ENCODE measurements at places on chromosomes 4 and X.

DNA sequence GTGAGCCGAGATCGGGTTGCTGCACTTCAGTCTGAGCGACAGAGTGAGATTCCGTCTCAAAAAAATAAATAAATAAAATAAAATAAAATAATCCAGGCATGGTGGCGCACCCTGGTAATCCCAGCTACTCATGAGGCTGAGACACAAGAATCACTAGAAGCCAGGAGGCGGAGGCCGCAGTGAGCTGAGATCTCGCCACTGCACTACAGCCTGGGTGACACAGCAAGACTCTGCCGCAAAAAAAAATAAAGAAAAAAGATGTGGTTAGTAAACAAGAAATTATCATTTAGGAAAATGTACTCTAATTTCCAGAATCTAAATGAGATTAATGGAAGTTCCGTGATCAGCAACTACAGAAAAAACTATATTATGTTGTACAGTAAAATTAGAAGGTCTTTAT is 14.5 kb upstream of the LRBA start:
- DNase-seq = no peak

DNA sequence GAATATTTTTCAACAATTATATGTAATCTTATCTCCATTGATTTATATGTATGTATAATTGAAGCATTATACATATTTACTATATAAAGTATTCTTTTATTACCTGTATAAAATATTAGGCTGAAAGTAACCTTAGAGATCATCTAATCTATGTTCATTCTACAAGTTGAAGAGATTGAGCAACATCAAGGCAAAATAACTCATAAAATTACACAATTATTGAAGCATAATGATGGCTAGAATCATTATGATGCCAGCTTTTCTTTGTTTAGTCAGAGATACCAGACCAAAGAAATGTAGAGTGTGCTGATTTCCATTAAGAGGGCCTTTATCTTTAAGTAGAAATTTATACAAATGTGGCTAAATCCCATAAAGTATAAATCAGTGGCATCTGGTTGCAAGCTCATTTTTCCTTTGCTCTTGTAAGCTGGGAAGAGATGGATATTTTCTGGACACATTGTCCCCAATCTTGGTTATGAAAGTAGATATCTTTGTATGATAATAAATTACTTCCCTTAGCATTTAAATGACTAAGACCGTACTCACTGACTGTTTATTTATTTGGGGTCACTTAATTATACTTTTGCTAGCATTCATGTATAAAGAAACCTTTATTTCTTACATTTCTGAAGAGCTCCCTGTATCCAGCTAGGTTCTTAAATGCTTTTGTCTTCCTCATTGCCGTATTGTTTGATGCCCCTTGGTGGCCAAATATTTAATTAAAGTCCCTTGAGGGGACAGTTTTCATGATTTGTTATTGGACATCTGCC is 339.8 kb downstream of the PCDH7 start:
- DNase-seq = no peak

DNA sequence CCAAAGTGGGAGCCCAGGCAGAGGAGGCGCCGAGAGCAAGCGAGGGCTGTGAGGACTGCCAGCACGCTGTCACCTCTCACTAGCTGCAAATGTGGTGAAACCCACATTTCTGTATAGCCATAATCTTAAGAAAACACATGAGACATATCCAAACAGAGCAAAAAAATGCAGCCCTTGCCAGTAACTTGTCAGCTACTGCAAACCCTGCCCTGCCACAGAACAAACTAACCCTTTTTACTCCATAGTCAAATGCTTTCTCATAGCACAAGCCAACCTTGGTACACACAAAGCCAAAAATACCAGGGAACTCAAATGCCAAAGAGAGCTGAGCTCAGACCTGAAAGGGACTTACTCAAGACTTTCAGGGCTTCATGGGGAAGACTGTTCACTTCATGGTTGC is 14.9 kb upstream of the NXF3 start:
- no peak for DNase-seq

DNA sequence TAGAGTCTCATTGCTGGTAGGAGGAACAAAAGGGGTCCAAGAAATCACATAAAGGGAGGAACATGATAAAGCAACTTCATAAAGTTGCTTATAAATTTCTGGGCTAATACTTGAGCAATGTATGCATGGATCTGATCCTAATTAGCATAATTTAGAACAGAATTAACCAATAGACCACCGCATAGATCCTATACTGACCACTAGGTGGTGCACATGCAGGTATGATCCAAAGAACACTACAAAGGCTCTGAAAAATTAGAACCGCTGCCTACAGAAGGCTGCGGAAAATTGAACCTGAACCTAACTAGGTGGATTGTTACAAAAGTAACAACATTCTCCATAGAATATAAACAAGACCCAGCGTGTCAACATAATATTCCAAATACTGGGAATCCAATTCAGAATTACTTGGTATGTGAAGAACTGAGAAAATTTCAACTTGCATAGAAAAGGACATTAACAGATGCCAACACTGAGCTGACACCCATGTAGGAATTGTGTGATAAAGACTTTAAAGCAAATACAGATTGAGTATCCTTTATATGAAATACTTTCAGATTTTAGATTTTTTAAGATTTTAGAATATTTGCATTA is 23.3 kb downstream of the BRCC3 start:
- DNase-seq = no peak

DNA sequence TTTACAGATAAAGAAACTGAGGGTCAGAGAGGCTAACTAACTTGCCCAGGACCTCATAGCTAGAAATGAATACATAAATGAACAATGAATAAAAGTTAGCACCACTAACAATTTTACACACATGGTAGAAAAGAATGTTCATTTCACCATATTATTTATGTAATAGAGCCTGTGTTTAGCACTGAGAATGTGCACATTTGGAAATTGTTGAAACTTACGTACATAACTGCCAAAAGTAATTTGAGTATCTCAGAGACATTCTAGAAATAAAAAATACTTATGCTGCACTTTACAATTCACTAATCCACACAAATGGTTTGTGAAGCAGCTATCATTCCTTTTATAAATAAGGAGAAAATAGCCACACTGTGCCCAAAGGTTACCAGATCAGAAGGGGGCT is 9.9 kb downstream of the CASK start:
- no peak for DNase-seq

GRCh38 chrX:85897362-85898126 is 149.8 kb downstream of the CHM start:
- no peak for DNase-seq

GRCh38 chr4:5572114-5572513 is 136.2 kb downstream of the EVC2 start:
- DNase-seq = no peak

DNA sequence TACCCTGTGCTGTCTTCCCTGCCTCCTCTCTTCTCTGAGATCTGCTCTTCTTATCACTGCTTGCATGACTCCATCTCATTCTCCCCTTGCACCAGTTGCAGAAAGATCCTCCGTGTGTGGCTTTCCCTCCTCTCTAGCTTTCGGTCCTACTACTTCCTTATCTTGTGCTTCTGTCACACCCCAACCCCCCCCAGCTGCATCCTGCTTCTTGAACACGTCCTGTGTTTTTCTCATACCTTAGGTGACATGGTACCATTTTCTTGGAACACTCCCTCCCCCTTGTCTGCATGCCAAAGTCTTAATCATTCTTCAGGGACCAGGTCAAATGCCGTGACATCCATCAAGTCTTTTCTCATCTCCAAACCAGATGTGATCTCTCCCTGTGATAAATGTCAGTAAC is 46.4 kb downstream of the FHL1 start:
- peak; percentile 57 for DNase-seq

- DNase-seq = no peak
Observed at GRCh38 chr4:85815796-85816459, 341.0 kb downstream of the ARHGAP24 start.

GRCh38 chr4:76144546-76144945 is 3.7 kb downstream of the NUP54 start:
- no peak for DNase-seq

DNA sequence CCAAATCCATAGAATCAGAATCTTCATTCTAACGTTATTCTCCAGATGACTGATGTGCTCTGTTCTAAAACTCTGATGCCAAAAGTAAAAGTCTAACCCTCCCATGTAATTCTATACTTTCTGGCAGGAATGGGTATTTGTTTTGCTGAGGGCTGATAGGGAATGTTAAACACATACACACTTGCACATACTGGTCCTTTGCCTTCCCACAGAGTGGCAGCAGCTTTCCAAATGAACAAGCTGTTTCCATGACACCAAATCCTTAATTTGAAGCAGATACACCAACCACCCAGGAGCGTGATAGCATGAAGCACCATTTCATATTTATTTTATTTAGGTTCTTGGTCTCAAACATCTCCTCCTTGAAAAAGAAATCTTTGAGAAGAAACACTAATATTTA is 155.5 kb upstream of the PRDX4 start:
- no peak for DNase-seq

GRCh38 chr4:148447681-148448080 is 5.5 kb upstream of the NR3C2 start:
- no peak for DNase-seq

DNA sequence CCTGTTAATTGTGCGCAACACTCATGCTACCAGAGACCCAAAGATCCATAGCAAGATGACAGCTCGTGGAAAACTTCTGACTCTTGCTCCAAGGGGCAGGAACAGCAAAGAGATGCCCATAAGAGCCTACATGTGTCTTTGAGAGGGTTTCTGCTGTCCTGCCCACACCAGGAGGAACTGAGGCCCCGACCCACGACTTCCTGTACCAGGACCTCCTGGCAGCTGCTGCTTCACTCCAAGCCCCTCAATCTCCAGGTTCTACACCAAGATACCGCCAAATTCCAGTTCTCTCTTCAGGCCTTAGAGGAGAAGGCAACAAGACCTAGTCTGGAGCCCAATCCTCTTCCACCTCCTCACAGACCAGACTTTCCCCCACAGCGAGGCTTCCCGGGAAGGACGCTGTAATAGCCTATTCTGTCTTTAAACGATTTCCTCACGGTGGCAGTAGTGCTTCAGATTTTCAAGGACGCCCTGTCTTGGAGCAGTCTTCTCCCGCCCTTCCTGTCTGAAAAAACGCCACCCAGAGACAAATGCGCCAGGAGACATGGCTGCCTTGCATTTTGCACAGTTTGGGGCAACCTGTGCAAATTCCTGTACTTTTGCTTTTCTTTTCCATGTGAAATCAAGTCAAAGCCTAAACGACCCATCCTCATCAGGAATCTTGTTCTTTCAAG is 230.2 kb upstream of the STK26 start:
- no peak for DNase-seq

GRCh38 chrX:7052541-7052940 is 95.0 kb upstream of the STS start:
- DNase-seq = no peak

DNA sequence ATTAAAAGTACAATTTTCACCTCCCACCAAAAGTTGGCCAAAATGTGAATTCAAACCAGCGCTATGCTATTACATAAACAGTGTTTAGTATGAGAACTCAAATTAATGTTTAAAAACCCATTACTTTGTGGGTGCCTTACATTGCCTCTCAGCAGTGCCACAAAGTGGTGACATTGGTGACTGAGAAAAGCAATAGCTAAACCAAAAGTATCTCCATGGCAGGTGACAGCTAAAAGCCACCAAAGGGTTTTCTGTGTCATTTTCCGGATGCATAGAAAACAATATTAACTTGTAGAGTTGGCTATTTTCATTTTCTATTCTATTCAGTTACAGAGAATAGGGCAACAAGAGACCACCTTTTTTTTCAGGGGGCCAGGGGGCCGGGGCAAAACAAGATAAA is 261.2 kb downstream of the MAPK10 start:
- DNase-seq = no peak

DNA sequence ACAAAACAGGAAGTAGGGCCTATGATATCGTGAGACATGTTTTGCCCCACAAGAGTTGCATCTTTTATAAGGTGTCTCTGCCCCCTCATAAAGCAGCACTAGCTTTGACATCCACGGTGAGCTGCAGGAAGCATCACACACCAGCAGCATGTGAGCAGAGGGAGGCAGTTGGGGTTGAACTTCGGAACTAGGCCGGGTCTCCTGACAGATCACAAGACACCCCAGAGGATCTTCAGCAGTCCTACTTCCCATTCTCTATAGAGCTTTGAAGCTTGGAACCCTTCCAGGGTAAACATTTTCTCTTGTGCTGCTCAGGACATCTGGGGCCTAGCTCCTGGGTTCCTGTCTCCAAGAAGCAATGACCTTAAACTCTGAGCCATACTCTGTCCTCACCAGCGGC is 27.5 kb downstream of the YY2 start:
- no peak for DNase-seq

- DNase-seq = no peak
Observed at GRCh38 chr4:140466146-140466545, 31.9 kb downstream of the MGAT4D start.

- DNase-seq = no peak
Observed at GRCh38 chr4:82508806-82509428, 52.9 kb downstream of the TMEM150C start.

DNA sequence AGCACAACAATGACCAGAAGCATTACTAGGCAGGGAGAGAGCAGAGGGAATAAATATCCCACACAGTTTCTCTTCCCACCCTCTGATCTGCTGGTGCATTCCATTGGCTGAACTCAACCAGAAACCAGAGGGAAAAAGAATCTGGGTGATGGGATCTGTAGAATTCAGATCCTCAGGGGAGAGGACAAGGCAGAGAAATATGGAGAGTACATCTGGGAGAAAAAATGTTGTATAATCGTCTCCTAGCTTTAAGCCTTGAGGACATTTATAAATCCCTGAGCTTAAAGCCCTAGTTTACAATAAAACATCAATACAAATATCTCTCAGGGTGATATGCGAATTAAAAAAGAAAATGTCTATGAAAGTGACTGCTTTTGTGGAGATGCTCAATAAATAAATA is 368.1 kb upstream of the MAD2L1 start:
- no peak for DNase-seq

DNA sequence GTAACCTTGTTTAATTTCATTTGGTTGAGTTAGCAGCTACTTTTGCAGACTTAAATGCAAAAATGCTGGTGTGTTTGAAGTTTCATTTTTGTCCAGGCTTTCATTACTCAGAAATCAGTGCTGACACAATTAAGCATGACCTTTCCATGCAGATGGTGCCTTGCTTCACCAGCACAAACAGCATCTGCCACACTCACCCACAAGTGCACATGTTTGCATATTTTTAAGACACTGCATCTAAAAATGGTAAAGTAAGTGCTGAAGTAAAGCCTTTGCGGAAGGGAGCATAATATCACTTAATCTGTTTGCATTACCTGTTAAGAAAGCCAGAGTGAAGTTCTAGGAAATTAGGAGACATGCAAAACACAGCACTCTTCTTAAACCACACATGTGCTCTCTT is 7.3 kb upstream of the DAPP1 start:
- no peak for DNase-seq

- DNase-seq = no peak
Observed at GRCh38 chrX:41029332-41029731, 55.9 kb upstream of the USP9X start.

DNA sequence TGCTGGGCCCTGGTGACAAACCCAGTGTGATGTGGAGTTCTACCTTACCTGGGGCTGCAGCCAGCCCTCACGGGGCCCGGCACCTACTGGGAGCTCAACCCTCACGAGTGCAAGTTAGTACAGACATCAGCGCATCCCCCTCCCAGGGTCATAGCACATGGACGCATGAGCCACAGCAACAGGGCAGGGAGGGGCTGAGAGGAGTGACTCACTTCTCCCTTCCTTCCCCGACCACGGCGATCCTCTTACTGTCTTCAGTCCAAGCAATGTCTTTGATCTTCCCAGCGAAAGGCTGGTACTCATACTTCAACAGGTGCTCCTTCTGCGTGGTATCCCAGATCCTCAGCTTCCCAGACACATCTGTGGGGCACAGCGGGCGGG is 17.8 kb downstream of the WDR1 start:
- DNase-seq = no peak

All from CD4-positive, alpha-beta T cell (primary cell).